ENCODE measurements at places on chromosomes 3 and 15. TPM values are rescaled to one million over a fixed set of nuclear protein-coding genes. Genes with fewer than 3 reads are reported as not detected.

CERS3 gene
- total RNA-seq, result not detected

DNA sequence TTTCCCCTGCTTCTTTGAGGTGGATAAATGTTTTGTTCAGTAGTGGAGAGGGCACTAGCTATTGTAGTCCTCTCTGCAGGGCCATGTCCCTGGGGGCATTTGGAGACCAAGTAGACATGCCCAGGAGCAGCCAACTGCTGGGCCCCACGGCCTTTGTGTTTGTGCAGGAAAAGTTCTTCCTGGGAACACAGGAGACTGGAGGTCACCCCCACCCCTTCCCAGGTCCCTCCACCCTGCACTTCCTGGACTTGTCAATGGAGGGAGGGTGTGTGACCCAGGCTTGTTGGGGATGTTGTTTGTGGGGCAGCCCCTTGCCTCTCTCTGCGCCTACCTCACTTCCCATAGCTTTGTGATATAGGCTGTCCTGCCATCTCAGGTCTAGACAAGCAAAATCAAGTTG lies 317.0 kb upstream of the LRRFIP2 start:
- no peak for DNase-seq

DNA sequence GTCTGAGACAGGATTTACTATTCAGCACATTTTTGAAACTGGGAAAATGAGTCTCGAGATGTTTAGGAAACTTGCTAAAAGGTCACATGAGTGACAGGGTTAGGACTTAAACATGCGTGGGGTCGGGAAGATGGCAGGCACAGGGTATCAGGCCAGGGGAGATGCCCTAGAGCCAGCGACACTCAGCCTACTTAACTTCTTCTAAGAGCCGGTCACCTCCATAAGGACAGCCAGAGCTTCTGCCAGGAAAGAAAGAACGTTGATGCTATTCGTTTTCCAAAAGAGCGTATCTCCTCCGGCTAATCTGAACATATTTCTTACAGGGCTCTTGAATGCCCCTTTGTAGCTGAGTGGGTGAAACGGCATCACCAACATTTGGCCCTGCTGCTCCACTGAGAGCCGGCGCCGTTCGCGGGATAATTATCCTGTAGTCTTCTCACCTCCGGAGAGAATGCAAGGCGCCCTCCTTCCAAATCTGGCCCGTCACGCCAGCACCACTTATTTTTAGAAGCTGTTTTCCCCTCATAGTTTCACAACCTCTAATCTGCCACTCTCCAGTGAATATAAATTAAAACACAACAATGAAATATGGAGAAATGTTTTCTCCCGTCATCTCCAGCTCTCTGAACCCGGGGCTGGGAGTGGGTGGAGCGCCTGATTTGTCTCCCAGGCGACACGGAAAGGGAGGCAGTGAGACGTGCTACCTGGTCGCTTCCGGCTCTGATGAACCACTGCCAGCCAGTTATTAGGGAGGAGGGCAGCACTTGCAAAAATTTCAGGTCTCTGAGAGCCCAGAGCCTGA lies 58.5 kb downstream of the LIPC start:
- no peak for DNase-seq

GRCh38 chr15:58545307-58546065 lies 113.7 kb downstream of the LIPC start:
- DNase-seq, result no peak

GRCh38 chr3:61608711-61609110 lies 47.3 kb downstream of the PTPRG start:
- no peak for DNase-seq

DNA sequence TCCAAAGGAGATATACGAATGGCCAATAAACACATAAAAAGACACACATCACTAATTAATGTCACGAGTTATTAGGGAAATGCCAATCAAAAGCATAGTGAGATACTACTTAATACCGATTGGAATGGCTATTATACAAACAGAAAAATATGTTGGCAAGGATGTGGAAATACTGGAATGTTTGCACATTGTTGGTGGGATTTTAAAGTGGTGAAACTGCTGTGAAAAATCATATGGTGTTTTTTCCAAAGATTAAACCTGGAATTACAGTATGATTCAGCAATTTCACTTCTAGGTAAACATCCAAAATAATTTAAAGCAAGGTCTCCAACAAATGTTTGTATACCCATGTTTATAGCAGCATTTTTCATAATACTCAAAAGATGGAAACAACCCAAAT lies 765.5 kb downstream of the VGLL3 start:
- DNase-seq, result no peak

All from Peyer's patch (tissue), 4 donors.